ENCODE measurements at places on chromosomes 5 and 9.

DNA sequence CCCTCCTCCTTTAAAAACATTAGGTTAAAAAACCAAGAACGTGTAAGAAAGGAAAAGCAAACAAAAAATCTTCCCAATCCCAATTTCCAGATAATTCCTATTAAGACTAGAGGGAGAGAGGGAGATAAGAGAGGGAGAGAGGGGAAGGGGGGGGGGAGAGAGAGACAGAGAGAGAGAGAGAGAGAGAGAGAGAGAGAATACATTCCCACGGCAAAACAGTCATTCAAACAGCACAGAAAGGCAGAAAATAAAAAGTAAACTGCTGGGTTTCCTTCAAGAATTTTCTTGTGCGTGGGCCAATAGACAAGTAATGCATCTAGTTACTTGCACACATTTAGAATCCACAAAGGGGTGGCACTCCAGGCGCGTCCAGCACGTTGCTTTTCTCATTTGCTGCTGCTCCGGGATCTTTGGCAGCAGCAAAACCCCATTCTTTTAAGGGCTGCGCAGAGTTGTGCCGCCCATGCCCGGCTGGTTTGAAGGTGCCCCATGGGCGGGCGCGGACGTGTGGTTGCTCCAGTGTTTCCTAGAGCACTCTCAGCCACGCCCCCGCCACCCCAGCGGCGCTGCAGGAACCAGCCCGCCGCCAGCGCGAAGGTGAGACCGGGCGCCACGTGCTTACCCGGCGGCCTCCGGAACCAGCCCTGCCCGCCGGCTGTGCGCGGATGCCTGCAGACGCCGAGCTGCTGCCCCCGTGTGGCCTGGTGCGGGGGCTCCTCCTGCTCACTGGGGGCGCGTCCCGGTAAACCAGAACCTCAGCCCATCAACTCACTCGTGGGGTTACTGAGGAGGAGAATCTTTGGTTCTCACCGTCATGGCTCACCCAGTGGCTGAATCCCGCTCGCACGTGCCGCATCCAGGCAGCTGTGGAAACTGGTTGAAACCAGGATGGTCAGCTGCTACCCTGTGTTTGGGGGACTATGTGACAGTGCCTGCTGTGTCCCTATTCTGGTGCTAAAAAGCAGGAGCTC lies 44.6 kb downstream of the STC2 start:
- DNase-seq = peak; percentile 15

- DNase-seq = no peak
These were observed 11.1 kb downstream of the ZNF608 start for GRCh38 chr5:124735169-124735858.

- no peak for DNase-seq
These were observed 117.7 kb downstream of the SNCAIP start for GRCh38 chr5:122429545-122430318.

GRCh38 chr9:71608825-71609447 lies 159.4 kb downstream of the CEMIP2 start:
- no peak for DNase-seq

- DNase-seq = no peak
These were observed 23.5 kb upstream of the ATG10 start for GRCh38 chr5:81948349-81948748.

DNA sequence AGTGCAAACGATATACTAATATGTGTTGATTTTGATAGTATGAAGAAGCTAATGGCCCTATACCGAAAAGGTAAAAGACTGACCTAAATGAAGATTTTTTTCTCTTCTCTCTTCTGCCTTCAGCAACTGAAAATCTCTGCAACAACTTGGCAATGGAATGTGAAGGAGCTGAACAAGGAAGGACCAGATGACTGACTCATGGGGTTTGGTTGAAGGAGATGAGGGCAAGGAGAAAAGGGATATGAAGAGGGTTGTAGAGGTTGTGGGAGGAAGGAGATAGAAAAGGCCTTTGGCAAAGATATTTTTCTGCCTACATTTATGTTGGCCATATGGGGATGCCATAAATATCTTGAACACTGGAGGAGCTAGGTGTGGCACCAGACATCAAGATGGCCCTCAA lies 129.7 kb upstream of the CHD1 start:
- no peak for DNase-seq

GRCh38 chr9:137146527-137146918 lies 7.6 kb downstream of the GRIN1 start:
- no peak for DNase-seq

- no peak for DNase-seq
These were observed 650 bp downstream of the DCTN4 start for GRCh38 chr5:150758203-150758530.

GRCh38 chr5:103441523-103441922 lies 121.1 kb downstream of the NUDT12 start:
- no peak for DNase-seq

DNA sequence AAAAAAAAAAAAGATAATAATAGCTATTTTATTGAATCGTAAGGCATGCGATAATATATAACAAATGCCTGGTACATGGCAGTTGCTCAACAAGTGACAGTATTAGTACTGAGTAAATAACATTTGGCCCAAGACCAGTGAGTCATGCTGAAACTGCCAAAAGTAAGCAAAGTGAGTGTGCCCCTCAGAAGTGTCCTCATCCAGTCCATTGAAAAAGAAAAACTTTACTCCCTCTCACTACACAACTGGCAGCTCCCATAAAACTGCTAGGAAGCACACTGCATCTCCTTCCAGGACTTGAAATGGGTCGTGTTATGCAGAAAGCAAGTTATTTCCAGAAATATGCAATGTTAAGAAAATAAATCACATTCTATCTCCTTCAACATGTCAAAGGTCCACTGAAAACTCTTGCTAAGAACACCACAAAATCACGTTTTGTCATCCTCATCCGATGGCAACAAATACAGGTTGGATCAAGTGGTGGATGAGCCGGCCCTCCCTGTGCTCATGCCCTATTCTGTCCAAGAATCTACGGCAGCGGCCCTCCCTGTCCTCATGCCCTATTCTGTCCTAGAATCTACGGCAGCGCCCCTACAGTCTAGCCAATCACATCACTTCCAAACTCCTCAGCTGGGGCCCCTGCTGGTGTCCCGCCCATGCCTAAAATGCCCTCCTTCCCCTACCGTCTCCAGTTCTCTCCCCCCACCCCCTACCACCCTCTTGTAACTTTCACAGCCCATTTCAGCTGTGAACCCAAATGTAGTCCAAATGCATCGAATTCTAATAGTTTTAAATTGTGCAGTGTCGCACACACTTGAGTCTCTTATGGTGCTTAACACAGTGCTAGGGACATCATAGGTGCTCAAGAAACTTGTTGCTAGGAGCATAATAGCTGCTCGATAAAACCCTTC lies 12.5 kb downstream of the PTCH1 start:
- no peak for DNase-seq

GRCh38 chr5:175658299-175659145 lies 651 bp downstream of the HRH2 start:
- no peak for DNase-seq

- DNase-seq = no peak
These were observed 4.9 kb upstream of the CPLX2 start for GRCh38 chr5:175866377-175866907.

DNA sequence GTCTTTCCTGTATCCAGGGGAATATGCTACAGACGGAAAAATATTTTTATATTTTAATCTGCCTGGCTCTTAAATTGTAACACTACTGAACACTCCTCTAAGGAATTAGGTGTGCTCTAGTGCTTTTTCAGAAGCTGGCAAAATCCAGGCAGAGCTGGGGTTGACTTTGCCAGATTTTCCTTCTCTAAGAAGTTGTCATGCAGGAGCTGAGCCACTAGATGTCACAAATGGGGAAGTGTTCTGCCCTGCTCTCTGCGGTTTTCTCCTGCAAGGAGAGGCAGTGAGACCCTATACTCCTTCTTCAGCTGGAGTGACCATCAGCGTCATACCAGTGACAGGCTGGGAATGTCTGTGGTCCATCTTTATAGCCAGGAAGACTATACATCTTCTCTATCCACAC lies 112.5 kb downstream of the HAPLN1 start:
- no peak for DNase-seq

DNA sequence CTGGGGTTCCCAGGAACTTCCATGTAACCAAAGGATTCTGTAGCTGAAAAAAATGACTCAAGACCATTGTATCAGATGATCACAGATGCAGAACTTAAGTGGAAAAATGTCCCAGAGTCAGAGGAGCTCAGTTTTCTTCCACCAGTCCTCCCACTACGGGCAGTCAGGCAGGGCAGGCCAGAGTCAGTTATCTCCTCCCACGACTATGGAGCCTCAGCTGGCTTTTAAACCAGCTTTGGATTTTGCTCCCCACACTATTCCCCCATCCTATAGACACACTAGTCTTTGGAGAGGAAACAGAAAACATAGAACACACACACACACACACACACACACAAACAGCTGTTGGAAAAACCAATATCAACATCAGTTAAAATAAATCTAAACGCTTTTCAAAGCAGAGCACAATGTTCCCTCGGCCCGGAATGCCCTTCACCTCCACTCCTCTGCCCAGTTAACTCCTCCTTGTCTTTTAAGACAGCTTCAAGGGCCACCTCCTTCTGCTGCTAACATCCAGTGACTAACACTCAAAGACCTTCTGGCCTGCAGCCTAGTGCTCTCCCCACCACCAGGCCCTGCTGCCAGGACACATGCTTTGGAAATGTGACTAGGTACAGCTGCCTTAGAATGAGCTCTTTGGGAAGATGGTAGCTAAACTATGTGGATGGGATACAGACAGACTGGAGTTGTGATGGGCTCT lies 56.8 kb downstream of the NIPAL4 start:
- no peak for DNase-seq

DNA sequence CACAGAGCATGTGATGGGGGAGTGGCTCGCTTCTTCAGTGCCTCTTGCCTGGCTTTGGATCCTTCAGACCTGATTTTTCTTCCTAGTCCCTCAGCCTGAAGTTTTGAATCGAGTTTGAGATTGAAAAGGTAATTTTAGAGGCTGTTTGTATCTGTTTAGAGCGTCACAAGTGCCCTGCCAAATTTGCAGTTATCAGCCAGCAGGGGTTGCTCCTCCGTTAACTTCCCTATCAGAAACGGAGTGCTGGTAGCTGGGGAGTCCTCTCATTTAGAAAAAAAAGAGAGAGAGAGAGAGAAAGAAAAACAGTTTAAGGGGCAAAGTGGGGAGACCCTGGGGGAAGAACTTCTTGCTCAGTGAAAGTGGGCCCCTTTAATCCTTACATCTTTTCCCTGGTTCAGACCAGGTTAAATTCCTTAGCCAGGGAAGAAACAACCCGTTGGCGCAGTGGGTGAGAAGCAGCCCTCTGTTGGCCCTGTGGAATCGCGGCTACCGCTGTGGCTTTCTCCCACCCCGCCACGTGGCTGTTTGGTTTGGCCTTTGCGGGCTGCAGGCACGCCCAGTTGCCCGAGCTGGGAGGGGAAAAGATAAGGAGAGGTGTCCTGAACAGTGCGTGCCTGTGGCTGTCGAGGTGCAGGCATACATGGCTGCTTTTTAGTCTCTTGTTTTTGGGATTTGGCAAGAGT lies 576.7 kb upstream of the ACO1 start:
- DNase-seq = no peak

DNA sequence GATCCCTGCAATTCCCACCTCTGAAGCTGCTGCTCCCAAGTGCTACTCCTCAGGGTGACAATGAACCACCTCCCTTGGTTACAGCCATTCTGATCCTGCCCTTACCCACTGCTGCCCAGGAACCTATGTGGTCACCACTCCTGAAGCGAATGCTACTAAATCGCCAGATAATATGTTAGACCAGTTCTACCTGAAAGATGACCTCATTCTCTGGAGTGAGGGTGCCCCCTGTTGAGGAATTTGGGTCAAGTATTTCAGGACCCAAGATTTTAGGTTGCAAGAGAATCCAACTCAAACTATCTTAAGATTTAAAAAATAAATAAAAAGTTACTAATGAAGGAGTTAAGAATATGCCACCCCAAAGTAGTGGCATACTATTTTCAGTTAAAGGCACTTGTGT lies 5.8 kb upstream of the SNAPC3 start:
- no peak for DNase-seq

- no peak for DNase-seq
These were observed 287.8 kb upstream of the TMEM161B start for GRCh38 chr5:88556406-88556805.

DNA sequence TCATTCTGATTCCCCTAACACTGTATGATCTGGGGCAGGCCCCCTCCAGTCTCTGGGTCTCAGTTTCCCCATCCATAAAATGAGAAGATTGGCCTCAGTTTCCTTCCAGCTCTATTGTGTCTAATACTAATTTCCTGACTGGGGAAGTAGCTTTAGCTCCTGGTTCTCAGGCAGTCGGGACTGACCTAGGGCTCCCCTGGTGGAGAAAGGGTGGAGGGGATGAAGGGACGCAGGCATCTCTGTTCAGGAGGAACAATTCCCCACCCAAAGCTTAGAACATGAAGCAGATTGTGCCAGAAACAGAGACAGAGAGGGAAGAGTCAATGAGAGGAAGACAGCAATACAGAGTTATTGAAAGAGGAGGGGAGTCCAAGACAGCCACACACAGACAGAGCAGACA lies 14.2 kb upstream of the PTGS1 start:
- DNase-seq = no peak

DNA sequence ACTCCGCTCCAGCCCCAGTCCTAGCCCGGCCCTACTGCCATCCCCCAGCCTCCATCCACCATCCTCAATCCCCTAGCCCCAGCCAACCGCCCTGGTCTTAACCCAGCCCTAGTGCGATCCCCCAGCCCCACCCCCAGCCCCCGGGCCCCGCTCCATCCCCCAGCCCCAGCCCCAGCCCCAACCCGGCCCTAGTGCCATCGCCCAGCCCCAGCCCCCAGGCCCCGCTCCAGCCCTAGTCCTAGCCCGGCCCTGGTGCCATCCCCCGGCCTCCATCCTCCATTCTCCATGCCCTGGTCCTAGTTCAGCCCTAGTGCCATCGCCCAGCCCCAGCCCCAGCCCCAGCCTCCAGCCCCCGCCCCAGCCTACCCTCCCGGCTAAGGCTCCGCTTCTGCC lies 398 bp downstream of the TOR1A start:
- no peak for DNase-seq

DNA sequence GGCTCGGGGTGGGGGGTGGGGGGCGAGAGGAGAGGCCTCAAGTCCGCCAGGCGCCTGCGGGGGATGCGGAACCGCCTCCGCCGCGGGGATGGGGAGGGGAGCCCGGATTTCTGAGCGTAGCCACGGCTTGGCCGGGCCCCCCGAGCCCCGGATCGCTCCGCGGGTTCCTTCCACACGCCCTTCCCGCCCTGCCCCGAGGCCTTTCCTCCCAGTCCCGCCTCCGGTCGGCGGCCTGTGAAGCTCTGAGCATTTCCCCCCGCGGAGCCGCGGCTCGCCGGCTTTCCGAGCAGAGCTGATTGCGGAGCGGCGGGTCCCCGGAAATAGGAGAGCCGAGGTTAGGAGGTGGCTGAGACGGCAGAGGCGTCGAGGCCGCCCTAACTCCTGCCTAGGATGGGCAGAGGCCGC lies 6.1 kb downstream of the IRX4 start:
- no peak for DNase-seq
